ENCODE measurements at places on chromosomes 12 and 14. TPM values are rescaled to one million over a fixed set of nuclear protein-coding genes. Genes with fewer than 3 reads are reported as not detected.

- peak; percentile 25 for DNase-seq
- H3K27ac ChIP-seq: no peak overlapping the region
- H3K4me3 ChIP-seq: no peak overlapping the region
- no peaks in the 10 kb centered on the region for H3K27me3 ChIP-seq
- H3K36me3 ChIP-seq: no peaks in the 10 kb centered on the region
These were observed 4.1 kb downstream of the CACNA2D4 start for GRCh38 chr12:1914114-1914911.

GRCh38 chr12:103657331-103657730 is 70.3 kb downstream of the STAB2 start:
- no peaks in the 10 kb centered on the region for H3K4me1 ChIP-seq
- no peaks in the 10 kb centered on the region for H3K36me3 ChIP-seq
- H3K27me3 ChIP-seq: peaks cover 17% of the 10 kb centered on the region
- no peak overlapping the region for H3K4me3 ChIP-seq

GRCh38 chr12:102438047-102438826 is 42.1 kb downstream of the IGF1 start:
- H3K4me3 ChIP-seq: no peak overlapping the region
- no peak overlapping the region for H3K27ac ChIP-seq
- no peaks in the 10 kb centered on the region for H3K27me3 ChIP-seq
- H3K36me3 ChIP-seq: no peaks in the 10 kb centered on the region
- no peaks in the 10 kb centered on the region for H3K4me1 ChIP-seq
- no peak for DNase-seq

DNA sequence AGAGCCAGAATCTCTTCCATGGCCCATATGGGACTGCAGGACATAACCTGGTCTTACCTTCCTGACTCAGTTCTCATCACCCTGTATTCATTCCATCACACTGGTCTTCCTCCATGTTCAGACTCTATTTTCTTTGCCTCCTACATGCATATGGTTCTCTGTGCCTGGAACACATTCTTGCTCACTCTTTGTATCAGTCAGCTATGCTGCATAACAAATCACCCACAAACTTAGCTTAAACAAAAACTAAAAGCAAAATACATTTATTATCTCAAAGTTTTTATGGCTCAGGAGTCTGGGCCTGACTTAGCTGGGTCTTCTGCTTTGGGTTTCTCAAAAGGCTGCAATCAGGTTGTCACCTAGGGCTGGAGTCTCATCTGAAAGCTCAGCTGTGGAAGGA is 712.6 kb upstream of the TBX3 start:
- no peak overlapping the region for H3K4me3 ChIP-seq
- DNase-seq: no peak
- H3K4me1 ChIP-seq: no peaks in the 10 kb centered on the region
- H3K36me3 ChIP-seq: no peaks in the 10 kb centered on the region

GRCh38 chr14:98138666-98139065 is 1133.3 kb downstream of the BCL11B start:
- no peaks in the 10 kb centered on the region for H3K4me1 ChIP-seq
- no peaks in the 10 kb centered on the region for H3K36me3 ChIP-seq
- H3K4me3 ChIP-seq: no peak overlapping the region
- H3K27ac ChIP-seq: no peak overlapping the region

DNA sequence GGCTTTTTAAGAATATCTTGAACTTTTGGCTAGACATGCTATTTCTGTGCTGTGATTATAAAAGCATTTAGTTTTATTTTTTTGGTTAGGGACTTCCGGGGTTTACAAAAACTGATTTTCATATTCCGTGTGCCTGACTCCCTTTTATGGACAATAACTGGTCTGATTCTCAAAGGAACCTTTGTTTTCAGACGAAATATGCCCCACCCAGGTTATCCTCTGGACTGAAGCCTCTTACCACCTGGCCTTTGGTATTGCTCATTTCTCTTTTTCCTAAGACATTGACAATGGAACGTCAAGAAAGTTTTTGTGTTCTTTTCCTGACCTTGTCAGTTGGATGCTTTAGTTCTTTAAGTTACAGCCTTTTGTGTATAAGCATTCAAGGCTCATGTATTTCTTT is 10.8 kb downstream of the TIGAR start:
- no peaks in the 10 kb centered on the region for H3K4me1 ChIP-seq
- H3K4me3 ChIP-seq: no peak overlapping the region
- no peak for DNase-seq
- H3K27me3 ChIP-seq: no peaks in the 10 kb centered on the region

DNA sequence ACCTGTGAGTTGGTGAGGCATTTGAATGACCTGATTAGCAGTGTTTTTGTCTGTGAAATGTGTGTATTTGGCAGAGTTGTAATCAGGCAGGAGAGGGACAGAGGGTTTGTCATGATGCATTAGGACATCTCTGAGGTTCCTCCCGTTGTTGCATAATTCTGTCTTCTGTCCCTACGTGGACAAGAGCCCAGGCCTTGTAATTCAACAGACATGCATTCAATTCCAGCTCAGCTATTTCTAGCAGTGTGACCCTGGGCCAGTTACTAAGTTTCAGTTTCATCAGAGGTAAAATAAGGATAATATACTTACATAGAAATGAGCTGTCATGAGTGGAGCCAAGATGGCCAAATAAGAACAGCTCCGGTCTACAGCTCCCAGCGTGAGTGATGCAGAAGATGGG is 208.6 kb downstream of the SLC38A4 start:
- H3K36me3 ChIP-seq: no peaks in the 10 kb centered on the region
- DNase-seq: peak; percentile 7
- no peak overlapping the region for H3K27ac ChIP-seq
- no peak overlapping the region for H3K4me3 ChIP-seq
- H3K27me3 ChIP-seq: no peaks in the 10 kb centered on the region
- no peaks in the 10 kb centered on the region for H3K4me1 ChIP-seq

DNA sequence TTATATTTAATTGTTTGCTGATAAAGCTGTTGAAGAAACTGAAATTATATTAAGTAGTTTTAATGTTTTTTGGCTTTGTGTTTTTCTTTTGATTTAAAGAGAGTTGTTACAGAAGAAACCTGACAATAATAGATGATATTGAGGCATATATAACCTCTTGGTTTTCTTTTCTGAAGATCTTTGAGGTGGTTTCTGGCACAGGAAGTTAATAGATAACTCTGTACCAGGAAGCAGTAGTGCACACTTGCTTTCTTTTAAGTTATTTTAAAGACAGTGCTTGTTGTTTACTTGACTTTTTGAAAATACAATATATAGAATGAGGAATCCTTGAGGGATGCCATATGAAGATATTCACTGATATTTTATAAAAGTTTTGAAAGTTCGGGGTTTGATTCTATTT is 209.0 kb upstream of the FBXO33 start:
- no peaks in the 10 kb centered on the region for H3K36me3 ChIP-seq
- H3K4me1 ChIP-seq: no peaks in the 10 kb centered on the region
- H3K27ac ChIP-seq: no peak overlapping the region
- no peak overlapping the region for H3K4me3 ChIP-seq

DNA sequence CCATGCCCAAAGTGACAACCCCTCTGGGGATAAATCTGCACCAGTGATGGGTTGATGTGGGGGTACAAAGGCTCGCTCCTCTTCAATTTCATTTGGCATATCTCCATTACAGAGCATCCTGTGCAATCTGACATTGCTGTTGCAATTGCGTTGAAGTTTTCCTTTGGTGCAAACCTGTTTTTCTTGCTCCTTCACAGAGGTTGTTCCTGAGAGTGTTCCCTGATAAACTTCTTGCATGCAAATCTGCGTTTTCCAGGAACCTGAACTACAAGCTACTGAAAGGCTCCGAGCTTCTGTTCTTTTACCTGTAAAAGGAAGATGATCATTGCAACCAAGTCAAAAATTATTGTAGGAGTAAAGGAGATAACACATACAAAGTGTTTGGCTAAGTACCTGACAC is 26.1 kb downstream of the SERPINA11 start:
- no peaks in the 10 kb centered on the region for H3K4me1 ChIP-seq
- H3K36me3 ChIP-seq: no peaks in the 10 kb centered on the region
- H3K27ac ChIP-seq: no peak overlapping the region
- no peak for DNase-seq
- H3K4me3 ChIP-seq: no peak overlapping the region
- no peaks in the 10 kb centered on the region for H3K27me3 ChIP-seq

GRCh38 chr12:91216871-91217270 is 34.3 kb upstream of the DCN start:
- no peaks in the 10 kb centered on the region for H3K27me3 ChIP-seq
- no peaks in the 10 kb centered on the region for H3K4me1 ChIP-seq
- no peaks in the 10 kb centered on the region for H3K36me3 ChIP-seq
- DNase-seq: no peak
- no peak overlapping the region for H3K27ac ChIP-seq

Gene LPAR5
- total RNA-seq: 2.0 TPM

Gene OAS3
- total RNA-seq: 47.5 TPM

Gene ASCL1
- not detected for total RNA-seq

Gene CPNE6
- total RNA-seq: not detected

Gene MYG1
- total RNA-seq: 45.2 TPM
